ENCODE measurements at places on chromosomes 6 and 20.

- no peak for DNase-seq
Measured at GRCh38 chr6:35589904-35590303, 77.2 kb upstream of the TULP1 start.

DNA sequence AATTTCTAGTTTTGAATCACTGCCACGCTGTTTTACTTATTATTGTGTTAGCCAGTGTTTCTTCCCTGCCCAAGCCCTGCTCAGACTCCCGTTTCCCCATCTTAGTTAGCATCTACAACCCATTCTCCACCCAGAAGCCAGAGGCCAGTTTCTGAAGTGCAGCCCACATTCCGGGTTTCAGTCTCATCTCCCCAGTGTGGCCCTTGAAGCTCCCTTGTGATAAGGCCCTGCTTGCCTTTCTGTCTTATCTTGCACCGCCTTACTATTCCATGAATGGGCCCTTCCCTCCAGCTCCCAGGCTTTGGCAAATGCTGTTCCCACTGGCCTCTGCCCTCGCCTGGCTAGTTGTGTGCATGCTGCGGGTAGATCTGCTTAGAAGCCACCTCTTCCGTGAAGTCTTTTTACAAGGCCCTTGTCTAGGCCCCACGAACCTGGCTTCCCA is 41.1 kb downstream of the TOX2 start:
- no peak for DNase-seq

DNA sequence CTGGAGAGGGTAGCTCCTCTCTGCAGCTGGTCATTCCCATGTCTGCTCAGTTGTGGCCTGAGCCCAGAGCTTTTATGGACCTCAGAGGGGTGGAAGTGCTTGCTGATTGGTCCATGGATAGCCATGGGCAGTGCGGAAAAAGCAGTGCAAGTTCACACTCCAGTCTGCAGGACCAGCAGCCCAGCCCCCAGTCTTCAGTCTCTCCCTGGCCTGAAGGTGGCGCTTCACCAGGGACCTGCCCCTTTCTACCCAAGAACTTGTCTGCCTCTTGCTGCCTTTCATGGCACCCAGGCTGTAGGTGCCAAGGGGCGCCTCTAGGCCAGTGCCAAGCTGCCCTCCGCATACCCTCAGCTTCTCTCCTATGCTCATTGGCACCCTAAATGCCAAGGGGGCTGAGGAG is 91.0 kb downstream of the TBXT start:
- no peak for DNase-seq

DNA sequence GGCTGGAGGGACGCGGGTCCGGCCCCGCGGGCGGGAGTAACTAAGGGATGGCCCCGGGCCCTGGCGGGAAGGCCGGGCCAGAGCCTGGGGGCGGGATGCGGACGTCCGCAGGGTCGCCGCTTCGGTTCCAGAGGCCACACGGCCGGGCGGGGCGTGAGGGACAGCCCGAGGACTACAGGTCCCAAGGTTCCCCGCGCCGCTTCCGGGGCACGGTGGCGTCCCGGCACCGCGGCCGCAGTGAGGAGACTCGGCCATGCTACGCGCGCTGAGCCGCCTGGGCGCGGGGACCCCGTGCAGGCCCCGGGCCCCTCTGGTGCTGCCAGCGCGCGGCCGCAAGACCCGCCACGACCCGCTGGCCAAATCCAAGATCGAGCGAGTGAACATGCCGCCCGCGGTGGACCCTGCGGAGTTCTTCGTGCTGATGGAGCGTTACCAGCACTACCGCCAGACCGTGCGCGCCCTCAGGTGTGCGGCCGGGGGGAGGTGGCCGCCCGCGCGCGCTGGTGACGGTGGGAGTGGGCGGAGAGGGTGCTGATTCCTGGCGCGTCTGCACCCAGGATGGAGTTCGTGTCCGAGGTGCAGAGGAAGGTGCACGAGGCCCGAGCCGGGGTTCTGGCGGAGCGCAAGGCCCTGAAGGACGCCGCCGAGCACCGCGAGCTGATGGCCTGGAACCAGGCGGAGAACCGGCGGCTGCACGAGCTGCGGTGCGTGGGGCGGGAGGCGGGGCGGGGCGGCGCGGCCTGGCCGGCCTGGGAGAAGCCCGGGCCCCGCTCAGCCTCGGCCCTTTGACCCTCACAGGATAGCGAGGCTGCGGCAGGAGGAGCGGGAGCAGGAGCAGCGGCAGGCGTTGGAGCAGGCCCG is at the start of gene MRPS26:
MRPS26 (plus strand) TSS at position 237 of the 861 bp plus-strand sequence; CDS start at position 254, 17 bp downstream.
- peak; percentile 66 for DNase-seq

DNA sequence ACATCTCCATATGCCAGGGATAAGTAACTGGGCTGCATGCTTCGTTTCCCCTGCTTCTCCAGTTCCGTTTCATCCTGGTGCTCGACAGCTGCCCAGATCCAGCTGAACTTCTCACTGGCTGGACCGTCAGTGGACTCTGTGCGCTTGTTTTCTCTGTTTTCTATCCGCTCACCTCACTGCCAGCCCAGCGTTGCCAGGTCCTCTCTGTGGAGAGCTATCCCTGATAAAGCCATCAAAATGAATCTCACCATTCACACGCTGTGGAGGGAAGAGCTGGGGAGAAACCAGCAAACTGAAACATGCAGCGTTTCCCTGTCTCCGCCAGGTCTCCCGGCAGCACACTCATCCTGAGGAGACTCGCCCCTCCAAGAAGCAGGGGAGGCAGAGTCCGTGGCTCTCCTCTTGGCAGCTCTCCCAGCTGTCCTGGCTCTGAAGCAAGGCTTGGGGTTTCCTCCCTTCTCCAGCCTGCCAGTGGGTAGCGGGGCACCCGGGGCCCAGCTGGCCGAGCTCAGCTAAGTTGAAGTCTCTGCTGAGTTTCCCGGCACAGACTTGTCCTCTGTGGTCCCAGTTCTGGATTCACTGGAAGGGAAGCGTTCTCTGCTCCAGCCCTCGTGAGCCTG is 160.9 kb downstream of the DTNBP1 start:
- DNase-seq = no peak

- DNase-seq = peak; percentile 16
Measured at GRCh38 chr6:163249651-163250101, 164.8 kb upstream of the QKI start.

- no peak for DNase-seq
Measured at GRCh38 chr20:54339093-54339492, 131.2 kb downstream of the PFDN4 start.

DNA sequence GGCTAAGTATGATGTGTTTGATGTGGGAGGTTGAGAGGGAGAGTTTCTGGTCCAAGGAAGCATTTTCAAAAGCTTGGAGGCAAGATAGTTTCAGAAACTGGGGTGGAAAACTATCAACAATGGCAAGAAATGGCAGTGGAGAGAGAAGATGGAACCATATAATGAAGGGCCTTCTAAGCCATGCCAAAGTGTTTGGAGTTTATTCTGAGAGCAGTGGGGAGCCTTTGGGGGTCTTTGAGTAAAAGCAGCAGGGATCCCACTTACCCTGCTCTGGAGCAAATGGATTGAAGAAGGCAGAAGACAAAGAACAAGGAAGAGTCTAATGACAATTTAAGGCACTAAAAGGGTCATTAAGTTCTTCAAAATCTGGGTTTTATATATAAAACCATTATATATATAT is 538.9 kb downstream of the UTRN start:
- no peak for DNase-seq
